ENCODE measurements at places on chromosomes 2 and 18.

GRCh38 chr2:173866874-173867618 is 98.1 kb downstream of the SP3 start:
- DNase-seq, result no peak

DNA sequence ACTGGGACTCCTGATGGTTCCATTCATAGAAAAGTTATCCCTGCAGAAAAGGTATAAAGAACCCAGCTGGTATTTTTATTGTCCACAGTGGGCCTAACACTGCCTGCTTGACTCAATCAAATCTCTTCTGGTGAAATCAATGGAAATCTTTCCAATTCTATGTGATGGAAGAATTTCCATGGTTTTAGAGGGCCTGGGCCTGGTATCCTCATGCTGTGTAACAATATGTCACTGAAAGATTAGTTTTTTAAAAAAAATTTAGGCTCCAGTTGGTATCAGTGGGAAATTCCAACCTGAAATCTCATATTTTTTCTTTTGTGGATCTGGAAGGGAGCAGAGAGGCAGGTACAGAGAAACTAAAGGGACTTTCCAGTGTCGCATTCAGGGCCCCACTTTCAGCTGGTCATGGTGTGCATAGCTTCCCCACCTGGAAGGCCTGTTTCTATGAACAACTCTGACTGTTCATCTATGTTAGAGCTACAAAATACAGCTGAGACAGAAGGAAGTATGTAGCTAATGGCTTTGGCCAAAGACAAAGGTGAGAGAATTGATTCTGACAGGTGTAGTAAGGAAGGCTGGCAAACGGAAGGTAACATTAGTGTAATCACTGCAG is 20.9 kb downstream of the NEB start:
- no peak for DNase-seq

- no peak for DNase-seq
These were observed 7.0 kb downstream of the C2orf81 start for GRCh38 chr2:74414441-74414840.

GRCh38 chr18:43420950-43421349 is 143.7 kb upstream of the SYT4 start:
- DNase-seq, result no peak

DNA sequence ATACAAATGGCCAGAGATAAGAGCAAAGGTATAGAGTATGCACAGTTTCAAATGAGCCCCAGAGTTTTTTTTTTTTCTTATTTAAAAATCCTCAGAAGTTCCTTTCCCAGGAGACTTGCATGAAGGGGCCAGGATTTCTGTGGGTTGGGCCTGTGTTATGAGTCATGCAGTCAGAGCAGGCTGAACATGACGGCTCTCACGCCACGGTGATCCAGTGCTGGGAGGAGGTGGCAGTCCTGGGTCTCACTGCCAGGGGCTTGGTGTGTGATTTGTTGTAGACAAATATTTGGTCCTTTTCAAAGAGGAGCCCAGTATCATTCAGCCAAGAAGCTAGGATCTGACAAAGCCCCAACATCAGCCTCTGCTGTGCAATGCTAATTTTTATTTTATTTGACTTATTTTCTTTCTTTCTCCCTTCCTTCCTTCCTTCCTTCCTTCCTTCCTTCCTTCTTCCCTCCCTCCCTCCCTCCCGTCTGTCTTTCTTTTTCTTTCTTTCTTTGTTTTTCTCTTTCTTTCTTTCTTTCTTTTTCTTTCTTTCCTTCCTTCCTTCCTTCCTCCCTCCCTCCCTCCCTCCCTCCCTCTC is 10.4 kb upstream of the KCNE4 start:
- no peak for DNase-seq

DNA sequence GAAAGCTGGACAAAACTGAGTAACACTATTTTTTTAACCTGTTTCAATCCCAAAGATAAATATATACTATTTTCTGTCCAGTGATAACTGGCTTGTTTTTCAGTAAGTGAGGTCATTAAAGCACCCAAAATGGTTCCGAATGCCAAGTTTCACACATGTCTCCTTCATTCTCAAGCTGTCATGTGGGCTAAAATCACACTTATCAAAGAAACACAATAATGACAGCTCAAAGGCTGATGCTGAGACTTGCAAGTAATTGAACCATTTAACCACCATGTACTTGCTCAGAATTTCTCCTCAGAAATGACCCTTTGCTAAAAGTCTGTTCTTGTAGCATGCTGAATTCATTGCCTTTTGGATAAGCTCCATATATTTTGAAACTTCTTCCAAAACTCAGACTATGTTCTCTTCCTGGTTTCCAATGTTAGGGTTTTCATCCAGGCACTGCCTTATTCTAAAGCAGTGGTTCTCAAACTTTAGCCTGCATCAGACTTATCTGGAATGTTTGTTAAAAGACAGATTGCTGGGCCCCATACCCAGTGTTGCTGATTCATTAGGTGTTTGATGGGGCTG is 149.8 kb downstream of the VWC2L start:
- no peak for DNase-seq

- no peak for DNase-seq
These were observed 8.9 kb upstream of the REL start for GRCh38 chr2:60872510-60872928.

- DNase-seq, result no peak
These were observed 84.2 kb downstream of the IRS1 start for GRCh38 chr2:226715347-226715990.

- DNase-seq, result no peak
These were observed 125.5 kb upstream of the EPC2 start for GRCh38 chr2:148519013-148519412.

- no peak for DNase-seq
These were observed 608.8 kb downstream of the LRP1B start for GRCh38 chr2:141522048-141522447.

- DNase-seq, result no peak
These were observed 1.9 kb upstream of the ESPNL start for GRCh38 chr2:238097988-238098871.

DNA sequence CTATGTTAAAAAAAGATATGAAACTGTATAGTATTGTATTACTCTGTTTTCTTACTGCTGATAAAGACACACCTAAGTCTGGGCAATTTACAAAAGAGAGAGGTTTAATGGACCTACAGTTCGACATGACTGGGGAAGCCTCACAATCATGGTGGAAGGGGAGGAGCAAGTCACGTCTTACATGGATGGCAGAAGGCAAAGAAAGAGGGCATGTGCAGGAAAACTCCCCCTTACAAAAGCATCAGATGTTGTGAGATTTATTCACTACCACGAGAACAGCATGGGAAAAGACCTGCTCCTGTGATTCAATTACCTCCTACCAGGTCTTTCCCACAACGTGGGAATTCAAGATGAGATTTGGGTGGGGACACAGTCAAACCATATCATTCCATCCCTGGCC is 57.0 kb downstream of the NCOA1 start:
- no peak for DNase-seq

GRCh38 chr2:126467367-126468054 is 188.4 kb upstream of the GYPC start:
- no peak for DNase-seq

- no peak for DNase-seq
These were observed 926 bp downstream of the SERPINB8 start for GRCh38 chr18:63970809-63971205.

- no peak for DNase-seq
These were observed 20.4 kb downstream of the CNOT11 start for GRCh38 chr2:101273056-101273455.

- no peak for DNase-seq
These were observed 111.2 kb downstream of the PRPF40A start for GRCh38 chr2:152606081-152606480.

DNA sequence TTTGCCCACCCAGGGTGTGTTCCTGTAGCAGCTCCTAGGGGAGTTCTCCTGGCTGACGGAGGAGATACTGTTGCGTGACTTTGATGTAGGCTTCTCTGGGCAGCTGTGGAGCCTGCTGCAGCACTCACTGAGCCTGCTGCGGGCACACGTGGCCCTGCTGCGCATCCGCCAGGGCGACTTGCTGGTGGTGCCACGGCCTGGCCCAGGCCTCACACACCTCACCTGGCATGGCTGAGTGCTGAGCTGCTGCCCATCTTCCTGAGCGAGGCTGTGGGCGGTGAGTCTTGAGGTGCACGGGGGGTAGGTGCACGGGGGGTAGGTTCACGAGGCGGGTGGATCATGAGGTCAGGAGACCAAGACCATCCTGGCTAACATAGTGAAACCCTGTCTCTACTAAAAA is 191.7 kb downstream of the ANKRD36C start:
- no peak for DNase-seq

DNA sequence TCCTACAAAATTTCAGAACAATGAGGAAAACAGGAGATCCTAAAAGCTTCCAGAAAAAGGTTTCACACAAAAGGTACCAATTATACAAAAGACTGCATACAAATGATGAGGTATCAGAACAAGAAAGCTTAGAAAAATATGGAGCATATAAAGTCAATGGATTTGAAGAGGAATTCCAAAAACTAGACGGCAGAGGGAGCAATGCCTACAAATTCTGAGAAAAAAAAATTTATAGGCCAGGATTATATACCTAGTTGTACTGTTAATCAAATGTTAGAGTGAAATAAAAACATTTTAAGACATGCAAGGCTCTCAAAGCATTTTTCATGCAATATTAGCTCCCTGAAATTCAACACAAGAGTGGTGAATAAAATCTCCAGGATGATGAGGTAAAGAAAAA is 106.2 kb downstream of the ZRANB3 start:
- no peak for DNase-seq
